ENCODE measurements at places on chromosomes 2 and 18.

DNA sequence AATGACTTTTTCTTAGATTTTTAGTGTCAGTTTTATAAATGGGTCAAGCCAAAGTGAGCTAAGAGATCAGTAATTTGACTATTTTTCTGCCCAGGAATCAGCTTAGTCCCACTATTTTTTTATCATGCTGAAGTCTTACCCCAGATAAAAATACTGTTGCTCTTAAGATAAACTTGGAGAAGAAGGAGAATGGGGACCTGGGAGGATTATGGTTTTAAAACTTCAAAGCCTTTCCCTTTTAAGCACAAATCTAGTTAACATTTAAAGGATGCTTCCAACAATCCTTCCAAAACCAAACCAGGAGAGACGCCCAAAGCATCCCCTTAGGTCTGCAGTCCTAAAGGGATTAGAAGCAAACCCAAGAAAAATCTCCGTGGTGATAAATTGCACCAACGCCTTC, 172.4 kb downstream of the SP3 start:
- DNase-seq = no peak

- no peak for DNase-seq
Observed at GRCh38 chr2:201343559-201343958, 13.6 kb downstream of the FLACC1 start.

- no peak for DNase-seq
Observed at GRCh38 chr2:214782671-214783070, 26.8 kb downstream of the BARD1 start.

- DNase-seq = no peak
Observed at GRCh38 chr2:205972113-205972512, 113.9 kb downstream of the INO80D start.

GRCh38 chr2:98764499-98764898, 33.6 kb upstream of the MGAT4A start:
- no peak for DNase-seq

DNA sequence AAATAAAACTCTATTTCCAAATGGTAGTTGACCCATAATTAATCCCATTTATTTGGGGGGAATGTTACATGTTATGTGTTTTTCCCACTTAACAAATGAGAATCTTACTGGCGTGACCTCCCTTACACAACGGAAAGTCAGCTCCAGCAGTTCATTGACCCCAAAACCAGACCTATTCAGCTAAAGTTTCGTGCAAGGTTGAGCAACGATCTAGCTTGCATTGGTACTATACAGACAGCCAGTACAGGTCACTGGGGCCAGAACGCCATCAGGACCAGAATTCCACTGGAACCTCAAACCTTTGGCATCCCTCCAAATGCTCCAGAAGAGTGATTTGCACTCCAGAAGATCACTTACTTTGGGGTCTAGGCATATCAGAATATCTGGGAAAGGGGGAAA, 6.8 kb upstream of the CTAGE1 start:
- DNase-seq = no peak

Data from activated CD8-positive, alpha-beta memory T cell treated with anti-CD3 and anti-CD28 coated beads for 48 hours (primary cell).